SK-MEL-5 (cell line): ENCODE measurements at places on chromosomes 2 and 18. TPM values are rescaled to one million over a fixed set of nuclear protein-coding genes. Genes with fewer than 3 reads are reported as not detected.

FAM228A gene
- not detected in 2 replicates for total RNA-seq

DNA sequence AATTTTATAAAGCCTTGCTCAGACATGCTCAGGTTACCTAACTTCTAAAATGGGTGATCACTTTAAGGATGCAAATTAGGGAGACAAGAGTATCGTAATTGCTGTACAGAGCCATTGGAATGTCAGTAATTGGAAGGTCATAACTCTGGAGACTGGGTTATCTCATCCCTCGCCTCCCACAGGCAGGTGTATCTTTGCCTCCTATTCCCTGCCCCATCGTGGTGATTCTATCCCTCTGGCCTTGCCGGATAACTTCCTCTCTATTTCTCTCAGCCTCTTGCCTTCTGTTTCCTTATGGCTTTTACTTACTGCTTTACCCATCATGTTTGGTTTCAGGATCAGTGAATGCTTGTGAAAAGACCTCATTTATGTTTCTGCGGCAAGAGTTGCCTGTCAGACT, 2.5 kb downstream of the PDK1 start:
- DNase-seq: no peak

- DNase-seq: no peak
Observed at GRCh38 chr2:241364781-241365180, 8.7 kb downstream of the FARP2 start.

DNA sequence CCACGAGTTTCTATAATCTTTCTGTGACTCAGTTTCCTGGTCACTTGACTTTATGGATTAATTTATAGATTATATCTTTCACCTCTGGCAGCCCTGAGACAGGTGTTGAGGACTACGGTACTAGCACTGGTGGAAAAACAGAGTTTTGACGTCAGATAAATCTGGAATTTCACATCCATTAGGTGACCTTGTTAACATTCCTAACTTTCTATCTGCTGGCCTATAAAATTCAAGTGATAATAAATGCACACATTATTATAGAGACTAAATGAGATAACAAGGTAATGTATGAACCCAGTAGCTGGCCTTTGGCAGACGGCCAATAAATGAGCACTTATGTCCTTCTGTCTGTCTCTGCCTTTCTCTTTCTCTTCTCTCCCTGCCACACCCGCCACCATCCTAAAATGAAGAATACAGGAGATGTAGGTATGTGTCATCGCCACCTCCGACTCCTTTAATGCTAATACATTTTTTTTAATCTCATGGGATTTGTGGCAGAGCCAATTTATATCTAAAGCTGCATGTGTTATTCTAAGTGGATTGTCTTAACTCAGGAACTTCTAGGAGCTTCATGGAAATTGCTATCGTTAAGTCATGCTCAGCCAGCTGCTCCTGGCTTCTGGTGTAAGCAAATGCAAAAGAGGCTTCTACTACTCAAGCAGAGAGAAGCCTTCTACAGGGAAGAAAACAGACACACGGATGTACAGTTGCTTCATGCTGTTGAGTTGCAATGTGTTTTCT, 2.3 kb downstream of the TM4SF20 start:
- no peak for DNase-seq

DNA sequence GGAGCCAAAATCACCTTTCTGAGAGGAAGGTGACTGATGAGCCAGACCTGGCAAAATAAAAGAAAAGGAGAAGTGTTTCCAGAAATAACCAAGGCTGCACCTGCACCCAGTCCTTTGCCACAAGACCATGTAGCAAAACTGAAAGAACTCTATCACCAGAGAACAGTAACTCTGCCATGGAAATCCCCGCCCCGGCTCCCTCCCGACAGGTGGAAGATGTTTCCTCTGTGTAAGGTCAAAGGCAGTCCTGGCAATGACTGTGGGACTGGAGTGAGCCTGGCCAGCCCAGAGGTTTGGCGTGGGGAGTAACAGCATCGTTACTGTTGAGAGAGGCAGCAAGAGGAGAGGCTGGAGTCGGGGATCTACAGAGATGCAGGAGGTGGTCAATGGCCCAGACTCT, 42.3 kb downstream of the SPRED2 start:
- no peak for DNase-seq

DNA sequence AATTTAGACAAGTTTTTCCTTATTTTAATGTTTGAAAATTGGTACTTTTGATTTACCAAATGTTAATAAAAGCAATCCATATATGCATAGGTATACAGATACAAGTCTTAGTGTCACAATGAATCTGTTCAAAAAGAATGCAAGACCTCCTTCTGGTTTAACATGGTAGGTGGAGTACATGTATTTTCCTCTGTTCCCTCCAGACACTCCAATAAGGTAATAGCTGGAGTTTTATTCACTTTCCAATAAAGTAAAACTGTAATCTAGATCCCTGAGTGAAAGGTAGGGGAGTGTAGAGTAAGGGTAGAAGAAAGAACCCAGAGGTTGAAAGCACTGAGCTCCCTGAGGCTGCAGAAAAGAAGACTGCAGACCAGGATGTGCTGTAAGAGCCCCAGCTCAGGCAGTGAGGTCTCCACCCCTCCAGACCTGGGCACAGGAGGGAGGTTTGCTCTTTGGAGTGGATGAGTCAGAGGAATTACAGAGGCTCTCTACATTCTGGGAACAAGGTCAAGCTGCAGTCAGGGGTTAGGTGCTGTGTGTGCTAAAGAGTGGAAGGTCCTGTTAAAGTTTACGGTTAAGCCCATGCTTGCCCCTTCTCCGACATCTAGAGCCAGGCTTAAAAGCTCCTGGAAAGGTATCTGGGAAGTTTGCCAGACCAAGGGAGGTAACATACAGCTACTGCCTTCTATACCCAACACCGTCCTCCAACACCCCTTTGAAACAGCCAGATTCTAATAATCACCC, 27.6 kb upstream of the STAT1 start:
- DNase-seq: no peak

- no peak for DNase-seq
Observed at GRCh38 chr2:146244131-146244530, 1600.7 kb upstream of the ACVR2A start.

DNA sequence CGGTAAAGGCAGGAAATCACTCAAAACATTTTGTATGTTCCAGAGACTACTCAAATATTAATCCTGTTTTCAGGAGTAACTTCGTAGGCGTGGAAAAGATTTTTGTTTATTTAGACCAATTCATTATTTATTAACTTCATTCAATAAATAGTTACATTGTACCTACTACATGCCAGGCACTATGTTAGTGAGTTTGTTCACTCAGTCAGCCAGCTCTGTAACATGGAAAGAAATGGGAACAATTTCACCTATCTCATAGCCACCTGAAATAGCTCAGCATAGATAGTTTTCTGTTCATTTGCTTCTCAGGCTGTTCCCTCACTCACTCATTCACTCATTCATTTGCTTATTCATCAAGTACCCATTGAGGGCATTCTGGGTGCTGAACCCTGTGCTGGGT, 34.6 kb downstream of the TTC39C start:
- no peak for DNase-seq
